ENCODE measurements at places on chromosomes 3 and 15.

GRCh38 chr15:98920091-98920880, 87.3 kb downstream of the PGPEP1L start:
- DNase-seq: no peak

DNA sequence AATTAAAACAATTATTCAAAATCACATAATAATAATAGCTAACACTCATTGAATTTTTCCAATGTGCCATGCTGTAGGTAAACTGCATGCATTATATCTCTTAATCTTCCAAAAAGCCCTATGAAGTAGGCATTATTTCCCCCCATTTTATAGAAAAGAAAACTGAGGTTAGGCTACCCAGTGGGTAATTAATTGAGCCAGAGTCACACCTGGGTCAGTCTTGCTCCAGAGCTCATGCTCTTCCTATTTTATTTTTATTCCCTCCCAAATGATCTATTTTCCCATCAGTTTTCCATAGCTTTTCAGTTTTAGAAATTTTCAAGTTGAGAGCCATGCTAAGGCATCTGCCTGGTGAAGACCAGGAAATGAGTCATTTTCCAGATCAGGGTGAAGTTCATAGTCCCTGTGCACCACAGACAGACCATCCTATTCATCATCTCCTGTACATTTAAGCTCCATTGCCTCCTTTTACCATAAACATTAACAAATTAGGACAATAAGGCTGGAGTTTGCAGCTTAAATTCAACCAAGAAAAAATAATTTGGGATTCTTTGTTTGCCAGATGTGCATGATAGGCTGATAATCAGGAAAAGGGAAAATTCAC, 417.3 kb downstream of the OTOL1 start:
- no peak for DNase-seq

DNA sequence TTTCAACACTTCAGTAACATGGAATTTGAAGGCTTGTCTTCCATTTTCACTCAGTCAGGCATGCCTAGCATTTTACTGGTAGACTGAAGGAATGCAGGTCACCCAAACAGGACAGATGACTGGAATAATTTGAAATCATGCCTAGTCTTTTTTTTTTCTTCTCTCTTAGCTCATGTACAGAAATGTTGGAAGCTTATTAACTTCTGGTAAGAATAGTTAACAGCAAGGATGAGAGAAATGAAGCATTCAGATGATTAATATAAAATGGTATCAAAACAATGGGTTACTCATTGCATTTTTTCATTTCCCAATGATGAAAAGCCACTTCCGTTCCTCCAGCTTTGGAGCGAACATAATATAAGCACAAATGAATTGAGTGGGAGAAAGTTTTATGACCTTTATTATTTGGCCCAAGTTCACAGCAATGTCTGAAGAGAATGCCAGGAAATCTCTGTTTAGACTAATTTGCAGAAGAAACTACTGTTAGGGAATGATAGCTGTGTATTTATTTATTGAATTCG, 431.6 kb upstream of the RASGRP1 start:
- DNase-seq: no peak

DNA sequence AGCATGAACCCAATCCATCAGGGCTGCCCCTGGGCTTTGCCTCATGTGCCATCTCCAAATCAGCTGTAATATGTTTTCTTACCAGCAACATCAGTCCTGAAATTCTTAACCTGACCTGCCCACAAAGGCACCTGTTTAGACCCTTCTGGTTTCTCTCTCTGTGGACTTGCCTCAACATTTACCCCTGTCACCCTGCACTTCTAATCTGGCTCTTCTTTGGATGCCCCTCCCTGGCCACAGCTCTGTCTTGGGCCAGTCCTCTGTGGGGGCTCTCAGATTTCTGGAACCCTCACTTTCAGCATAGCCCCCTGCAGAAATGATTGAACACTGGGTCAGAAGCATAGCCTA, 168.7 kb upstream of the STAC start:
- DNase-seq: no peak

DNA sequence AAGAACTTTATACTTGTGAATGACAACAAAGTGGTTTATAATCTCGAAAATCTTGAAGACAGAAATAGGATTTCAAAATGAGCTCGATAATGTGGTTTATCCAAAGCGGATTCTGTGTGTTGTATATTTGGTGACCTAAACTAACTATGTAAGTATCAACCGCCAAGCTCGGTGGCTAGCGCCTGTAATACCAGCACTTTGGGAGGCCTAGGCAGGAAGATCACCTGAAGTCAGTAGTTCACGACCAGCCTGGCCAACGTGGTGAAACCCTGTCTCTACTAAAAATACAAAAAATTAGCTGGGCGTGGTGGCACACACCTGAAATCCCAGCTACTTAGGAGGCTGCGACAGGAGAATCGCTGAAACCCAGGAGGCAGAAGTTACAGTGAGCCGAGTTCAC, 2.2 kb downstream of the ATP13A3 start:
- no peak for DNase-seq

DNA sequence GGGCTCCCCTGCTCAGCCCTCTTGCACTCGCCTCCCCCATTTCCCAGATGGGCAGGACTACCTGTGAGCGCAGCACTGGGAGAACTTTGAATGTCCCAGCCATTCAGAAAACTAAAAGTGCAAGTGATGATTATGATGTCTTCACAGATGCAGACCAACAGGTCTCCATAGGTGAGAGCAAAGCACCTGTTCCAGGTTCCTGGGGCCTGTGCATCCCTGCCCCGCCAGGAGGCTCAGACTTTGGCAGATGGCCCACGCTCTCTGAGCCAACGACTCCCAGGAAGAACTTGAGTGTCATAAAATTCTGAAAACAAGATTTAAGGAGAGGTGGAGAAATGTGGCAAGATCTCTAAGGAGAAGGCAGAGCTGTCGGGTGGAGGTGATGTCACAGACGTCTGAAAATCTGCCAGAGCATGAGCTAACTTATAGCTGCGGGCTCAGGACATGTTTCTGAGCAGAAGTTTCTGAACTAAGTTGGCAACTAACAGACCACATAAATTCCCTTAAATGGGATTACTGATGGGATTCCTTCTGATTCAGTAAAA, 110.8 kb upstream of the IGF1R start:
- DNase-seq: no peak

DNA sequence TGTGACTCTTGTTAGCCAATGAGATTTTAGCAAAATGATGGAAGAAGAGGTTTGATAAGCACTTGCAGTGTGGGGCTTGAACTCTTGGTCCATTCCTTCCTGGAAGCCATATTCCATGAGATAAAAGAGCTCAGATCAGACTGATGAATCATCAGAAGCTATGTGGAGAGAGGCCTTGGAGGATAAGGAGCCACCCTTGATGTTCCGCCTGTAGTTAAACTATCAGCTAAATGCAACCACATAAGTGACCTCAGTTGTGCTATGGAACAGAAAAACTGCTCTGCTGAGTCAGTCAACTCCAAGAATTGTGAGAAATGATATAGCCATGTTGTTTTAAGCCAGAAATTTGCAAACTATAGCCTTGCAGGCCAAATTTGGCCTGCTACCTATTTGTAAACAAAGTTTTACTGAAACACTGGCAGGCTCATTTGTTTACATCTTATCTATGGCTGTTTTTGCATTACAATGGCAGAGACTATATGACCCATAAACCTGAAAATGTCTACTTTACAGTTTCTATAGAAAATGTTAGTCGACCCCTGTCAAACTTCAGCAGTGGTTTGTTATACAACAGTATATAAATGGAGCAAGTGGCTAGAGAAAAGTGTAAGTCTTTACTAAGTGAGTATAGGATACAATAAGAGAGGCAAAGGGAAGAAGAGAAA, 27.6 kb upstream of the GAP43 start:
- no peak for DNase-seq
